ENCODE measurements at places on chromosomes 1 and 21. TPM values are rescaled to one million over a fixed set of nuclear protein-coding genes. Genes with fewer than 3 reads are reported as not detected.

The GIPC2 gene
- total RNA-seq = 0.37 TPM

The FCRL6 gene
- total RNA-seq = 0.76 TPM

The PRAMEF10 gene
- total RNA-seq = not detected

The ZNF648 gene
- total RNA-seq = not detected

The OPTC gene
- not detected for total RNA-seq

The SLC30A1 gene
- total RNA-seq = 15.6 TPM

The EPS8L3 gene
- total RNA-seq = not detected

The CACNA1S gene
- total RNA-seq = not detected

The CENPF gene
- total RNA-seq = 176 TPM

The SPRR1B gene
- total RNA-seq = not detected
